ENCODE measurements at places on chromosomes 7 and 10.

DNA sequence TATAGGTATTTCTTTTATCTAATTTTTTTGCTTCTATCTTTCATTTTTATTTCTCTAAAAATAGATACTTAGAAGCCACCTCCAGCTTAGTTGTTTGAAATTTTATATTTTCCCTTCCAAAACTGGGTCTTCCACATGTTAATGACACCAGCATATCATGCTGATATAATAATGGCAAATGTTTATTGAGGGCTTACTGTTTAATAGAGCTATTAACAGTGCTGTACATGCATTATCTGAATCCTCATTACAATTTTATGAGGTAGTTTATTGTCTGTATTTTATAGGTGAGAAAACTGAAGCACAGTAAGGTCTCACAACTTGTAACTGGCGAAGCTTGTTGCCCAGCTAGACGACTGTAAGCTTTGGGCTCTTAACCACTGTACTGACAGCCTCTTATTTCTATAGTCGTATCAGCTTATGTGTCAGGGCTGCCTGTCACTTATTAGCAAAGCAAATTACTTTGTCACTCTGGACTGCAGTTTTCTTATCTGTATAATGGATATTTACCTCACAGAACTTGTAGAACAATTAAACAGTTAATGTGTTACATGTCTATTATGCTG lies 51.2 kb downstream of the ANKIB1 start:
- H3K4me1 ChIP-seq: peaks cover 29% of the 10 kb centered on the region
- H3K4me3 ChIP-seq: no peak overlapping the region
- no peaks in the 10 kb centered on the region for H3K27me3 ChIP-seq

DNA sequence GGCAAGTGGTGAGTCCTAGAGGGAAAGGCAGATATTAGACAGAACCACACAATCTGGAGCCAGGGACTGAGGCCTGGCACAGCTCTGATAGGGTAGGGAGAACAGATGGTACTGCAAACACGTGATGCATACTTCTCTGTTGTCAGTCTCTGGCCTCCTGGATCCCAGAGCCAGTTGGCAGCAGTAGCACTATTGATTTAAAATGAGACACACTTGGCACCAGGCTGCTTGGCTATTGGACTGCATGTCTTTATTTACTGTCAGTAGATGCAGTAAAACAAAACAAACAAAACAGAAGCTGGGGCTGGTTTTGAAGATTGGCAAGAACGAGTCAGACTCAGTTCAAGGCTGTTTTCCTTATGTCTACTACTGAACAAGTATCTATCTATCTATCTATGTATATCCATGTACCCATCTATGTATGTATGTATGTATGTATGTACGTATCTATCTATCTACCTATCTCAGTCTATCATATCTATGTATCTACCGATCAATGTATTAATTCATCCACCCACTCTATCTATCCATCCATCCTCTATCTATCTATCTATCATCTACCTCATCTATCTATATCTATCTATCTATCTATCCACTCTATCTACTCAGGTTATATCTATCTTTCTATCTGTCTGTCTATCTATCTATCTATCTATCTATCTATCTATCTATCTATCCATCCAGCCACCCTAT lies 23.4 kb upstream of the MGAM2 start:
- H3K4me1 ChIP-seq: no peaks in the 10 kb centered on the region
- H3K36me3 ChIP-seq: no peaks in the 10 kb centered on the region
- no peak overlapping the region for H3K4me3 ChIP-seq
- no peak for DNase-seq

DNA sequence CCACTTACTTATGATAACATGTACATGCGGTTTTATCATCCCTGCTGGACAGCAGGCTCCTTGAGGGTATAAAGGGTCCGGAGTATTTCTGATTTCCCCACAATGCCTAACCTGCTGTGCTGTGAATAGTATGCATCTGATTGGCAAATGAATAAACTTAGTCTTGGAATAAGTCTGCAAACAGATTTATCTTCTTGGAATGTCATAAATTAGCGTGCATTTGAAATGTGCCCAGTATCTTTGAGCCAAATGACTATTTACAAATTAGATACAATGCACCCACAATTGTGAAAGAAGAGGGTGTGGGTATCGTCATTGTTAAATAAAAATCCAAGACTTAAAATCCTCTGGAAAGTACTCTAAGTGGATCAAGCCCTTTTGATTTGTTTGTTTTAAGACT lies 106.0 kb downstream of the OSBPL3 start:
- no peak overlapping the region for H3K27ac ChIP-seq
- peaks cover 7% of the 10 kb centered on the region for H3K4me1 ChIP-seq
- no peaks in the 10 kb centered on the region for H3K27me3 ChIP-seq
- no peak overlapping the region for H3K4me3 ChIP-seq
- DNase-seq: no peak

GRCh38 chr7:84195295-84196060 lies 889 bp upstream of the SEMA3A start:
- H3K27me3 ChIP-seq: peaks cover 2% of the 10 kb centered on the region
- H3K36me3 ChIP-seq: no peaks in the 10 kb centered on the region
- H3K27ac ChIP-seq: no peak overlapping the region
- H3K4me1 ChIP-seq: peaks cover 21% of the 10 kb centered on the region
- H3K4me3 ChIP-seq: peak overlapping the region; percentile 95
- DNase-seq: no peak

DNA sequence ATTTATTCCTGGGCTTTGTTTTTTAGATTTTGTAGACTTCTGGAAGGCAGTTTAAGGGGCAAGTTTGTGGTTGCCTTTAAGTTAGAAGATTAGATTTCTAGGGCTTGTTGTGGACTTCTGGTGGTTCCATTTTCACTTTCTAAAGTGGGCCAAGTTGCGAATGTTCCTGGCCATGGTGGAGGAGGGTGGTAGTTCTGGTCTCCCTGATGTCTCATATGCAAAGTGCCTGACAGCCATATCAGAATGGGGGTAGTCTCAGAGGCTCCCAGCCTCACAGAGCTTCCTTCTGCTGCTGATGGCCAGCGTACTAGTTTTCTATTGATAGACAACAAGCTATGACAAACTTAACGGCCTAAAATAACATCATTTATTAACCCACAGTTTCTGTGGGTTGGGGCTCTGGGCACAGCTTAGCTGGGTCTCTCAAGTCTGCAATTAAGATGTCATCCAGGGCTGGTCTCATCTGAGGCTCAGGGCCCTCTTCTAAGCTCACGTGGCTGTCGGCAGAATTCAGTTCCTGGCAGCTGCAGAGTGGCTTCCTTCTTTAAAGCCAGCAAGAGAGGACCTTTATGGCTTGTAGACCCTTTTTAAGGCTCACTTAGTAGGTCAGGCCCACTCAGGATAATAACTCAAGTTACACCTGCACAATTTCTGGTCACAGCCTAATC lies 44.8 kb downstream of the BMPER start:
- no peaks in the 10 kb centered on the region for H3K4me1 ChIP-seq
- no peak overlapping the region for H3K4me3 ChIP-seq
- H3K27me3 ChIP-seq: no peaks in the 10 kb centered on the region

DNA sequence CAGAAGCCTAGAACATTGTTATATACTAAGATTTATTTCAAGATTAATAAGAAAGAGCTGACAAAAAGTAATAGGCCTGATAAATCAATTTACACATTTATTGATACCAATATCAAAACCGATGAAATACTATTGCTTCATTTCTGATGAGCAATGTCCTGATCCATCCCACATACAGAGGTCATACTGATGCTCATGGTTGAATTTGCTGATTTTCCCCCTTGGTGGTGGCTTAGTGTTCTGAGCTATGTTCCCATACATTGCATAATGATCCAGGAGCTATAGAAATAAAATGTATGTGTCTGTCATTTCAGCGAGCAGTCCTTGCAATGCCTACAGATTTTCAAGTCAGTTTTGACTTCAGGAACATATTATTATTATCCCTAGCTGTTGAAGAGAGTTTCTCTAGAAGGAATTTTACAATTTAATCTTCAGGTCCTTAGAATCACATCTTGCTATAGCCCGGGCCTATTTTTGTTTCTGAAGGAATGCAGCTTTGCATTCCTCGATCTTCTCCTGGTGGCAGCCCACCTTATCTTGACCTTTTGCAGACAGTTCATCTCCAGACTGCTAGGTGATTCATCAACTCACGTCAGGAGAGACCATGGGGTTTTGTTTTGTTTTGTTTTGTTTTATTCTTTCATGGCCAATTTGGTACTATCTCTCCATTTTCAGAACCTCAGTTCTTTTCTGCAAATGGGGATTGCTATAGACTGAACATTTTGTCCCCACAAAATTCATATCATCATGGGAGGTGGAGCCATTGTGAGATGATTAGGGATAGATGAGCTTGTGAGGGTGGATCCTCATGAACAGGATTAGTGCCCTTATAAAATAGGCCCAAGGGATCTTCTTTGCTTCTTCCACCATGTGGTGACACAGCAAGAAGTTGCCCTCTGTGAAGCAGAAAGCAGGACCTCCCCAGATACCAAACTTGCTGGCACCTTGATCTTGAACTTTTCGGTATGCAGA lies 465.6 kb upstream of the IGFBP3 start:
- DNase-seq: no peak
- no peak overlapping the region for H3K4me3 ChIP-seq
- peaks cover 27% of the 10 kb centered on the region for H3K4me1 ChIP-seq
- peak overlapping the region; percentile 75 for H3K27ac ChIP-seq
- no peaks in the 10 kb centered on the region for H3K27me3 ChIP-seq
- no peaks in the 10 kb centered on the region for H3K36me3 ChIP-seq

DNA sequence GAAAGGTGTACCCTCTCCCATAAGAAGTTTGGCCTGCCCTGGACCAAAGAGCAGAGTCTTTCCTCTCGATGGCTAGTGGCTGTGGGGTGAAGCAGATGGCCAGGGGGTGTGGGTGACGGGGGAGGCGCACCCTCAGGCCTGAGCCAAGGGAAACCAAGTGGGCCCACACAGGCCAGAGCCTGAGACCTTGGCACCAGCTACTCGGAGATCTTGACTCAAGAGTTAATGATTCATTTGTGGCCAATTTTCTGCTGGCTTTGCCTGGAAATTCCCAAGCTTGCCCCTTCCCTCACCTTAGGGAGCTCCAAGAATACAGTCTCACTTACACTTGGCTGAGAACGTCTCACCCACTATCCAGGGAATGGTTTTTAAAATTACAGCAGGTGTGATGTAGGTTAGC lies 42.7 kb downstream of the ZMIZ1 start:
- H3K27ac ChIP-seq: peak overlapping the region; percentile 19
- H3K4me3 ChIP-seq: no peak overlapping the region
- H3K36me3 ChIP-seq: peaks cover 3% of the 10 kb centered on the region
- H3K27me3 ChIP-seq: no peaks in the 10 kb centered on the region

Measured in osteocyte (in vitro differentiated cells).